ENCODE measurements at places on chromosomes 2 and 18.

- DNase-seq, result no peak
These were observed 100.5 kb upstream of the ITPRID2 start for GRCh38 chr2:181790716-181791649.

GRCh38 chr18:69664399-69664798 lies 263.7 kb downstream of the DOK6 start:
- DNase-seq, result no peak

- DNase-seq, result no peak
These were observed 94.9 kb downstream of the MBD2 start for GRCh38 chr18:54129448-54130067.

DNA sequence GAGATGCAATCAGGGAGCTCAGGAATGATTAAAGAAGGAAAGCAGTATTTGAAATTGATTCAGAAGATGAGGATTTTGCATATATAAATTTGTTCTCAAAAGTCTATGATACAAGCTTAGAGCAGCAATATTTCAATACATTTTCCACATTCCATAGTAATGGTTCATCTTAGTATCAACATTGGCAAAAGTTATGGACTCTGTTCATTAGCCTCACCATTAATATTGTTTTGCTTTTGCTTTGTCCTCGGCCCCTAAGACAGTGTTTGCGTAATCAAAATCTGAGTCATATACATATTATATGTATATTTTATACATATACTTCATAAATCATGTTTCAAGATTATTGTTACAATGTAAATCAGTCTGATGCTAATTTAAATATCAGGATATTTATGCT lies 176.6 kb downstream of the CNTNAP5 start:
- DNase-seq, result no peak

DNA sequence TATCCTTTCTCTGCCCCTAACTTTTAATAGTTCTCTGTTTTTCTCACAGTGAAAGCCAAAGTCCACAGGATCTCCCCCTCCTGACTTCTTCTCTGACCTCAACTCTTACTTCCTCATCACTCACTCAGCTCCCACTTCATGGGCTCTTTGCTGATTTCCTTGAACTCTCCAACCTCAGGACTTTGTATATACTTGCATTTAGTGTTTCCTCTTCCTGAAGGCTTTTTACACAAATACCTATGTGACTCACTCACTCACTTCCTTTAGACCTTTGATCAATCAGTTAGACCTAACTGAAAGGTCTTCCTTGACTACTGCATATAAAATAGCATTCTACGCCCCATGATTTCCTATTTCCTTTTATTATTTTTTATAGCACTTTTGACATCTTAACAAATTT lies 233.1 kb upstream of the MEX3C start:
- DNase-seq, result no peak

DNA sequence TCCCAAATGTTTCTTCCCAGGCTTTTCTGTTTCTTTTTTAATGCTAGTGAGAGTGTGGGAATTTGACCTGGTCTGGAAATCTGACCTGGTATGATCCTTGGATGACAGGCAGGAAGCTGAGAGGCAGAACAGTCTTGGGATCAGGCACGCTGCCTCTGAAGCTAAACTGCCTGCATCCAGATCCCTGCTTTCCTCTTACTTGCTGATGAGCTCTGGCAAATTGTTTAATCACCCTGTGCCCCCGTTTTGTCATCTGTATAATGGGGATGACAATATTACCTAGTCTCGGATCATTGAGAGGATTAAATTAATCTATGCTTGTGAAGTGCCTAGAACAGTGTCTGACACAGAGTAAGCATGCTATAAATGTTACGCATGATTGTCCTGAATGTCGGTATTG lies 3.3 kb downstream of the KLHL23 start:
- no peak for DNase-seq

DNA sequence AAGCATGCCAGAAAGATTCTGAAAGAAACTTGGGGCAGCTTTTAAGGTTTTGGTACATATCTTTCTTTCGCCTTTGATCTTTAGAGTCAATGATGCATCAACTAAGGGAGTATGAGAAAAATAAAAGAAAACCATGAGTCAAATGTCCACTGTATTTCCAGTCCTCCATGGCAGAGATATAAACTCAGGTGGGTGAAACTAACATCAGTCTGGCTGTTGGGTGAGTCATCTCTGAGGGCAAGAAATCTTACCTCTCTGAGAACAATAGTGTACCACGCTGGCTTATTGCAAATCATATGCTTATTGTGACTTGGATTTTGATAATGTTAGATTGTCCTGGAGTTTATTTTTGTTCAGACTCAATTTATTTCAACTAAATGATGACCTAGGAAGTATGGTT lies 521.0 kb downstream of the PLCL1 start:
- DNase-seq, result no peak

GRCh38 chr2:6915399-6915798 lies 1.8 kb upstream of the RNF144A start:
- DNase-seq, result no peak

DNA sequence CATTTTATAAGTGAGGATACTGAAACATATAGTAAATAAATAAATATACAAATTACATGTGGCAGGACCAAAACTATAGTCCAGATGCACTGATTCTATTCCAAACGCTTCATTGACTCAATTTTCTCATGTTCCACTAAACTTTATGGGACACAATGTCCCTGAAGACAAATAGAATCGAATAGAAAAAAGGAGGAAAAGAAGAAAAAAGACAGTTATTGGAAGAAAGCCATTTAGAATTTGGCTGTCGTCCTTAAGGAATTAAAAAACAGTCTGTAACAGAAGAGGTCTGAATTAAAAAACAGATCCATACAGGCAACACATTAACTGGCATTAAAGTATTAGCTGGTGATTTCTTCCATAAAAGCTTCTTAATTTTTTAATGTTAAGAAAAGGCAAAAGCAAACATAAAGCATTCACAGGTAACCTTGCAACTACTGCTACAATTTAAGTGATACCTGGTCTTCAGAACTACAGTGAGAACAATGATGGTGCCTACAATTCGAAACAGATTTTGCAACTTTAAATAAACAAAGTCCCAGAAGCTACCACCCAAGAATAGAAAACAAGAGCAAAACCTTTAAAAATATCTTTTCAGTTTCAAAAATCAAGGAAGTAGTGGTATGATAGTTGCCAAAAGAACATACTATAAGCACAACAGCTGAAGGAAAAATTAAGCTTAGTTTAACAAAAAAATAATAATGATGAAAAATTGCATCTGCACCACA lies 17.4 kb upstream of the CHAC2 start:
- DNase-seq, result no peak

DNA sequence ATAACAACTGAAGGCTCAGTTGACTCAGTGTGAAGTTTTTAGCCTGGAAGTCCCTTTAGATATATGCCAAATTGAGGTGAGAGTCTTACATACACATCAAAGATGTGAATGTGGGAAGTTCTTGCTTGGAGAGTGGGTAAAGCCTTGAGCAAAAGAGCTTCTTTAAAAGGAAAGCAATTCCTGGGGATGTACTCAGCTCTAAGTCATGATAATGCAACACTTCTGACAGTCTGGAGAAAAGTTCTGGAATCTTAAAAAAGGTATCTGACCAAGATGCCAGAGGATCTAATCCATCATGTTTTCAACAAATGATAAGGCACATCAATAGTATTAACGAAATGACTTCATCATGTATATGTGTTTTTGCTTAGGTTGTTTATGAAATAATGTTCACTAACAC lies 351.2 kb downstream of the CDH19 start:
- no peak for DNase-seq

DNA sequence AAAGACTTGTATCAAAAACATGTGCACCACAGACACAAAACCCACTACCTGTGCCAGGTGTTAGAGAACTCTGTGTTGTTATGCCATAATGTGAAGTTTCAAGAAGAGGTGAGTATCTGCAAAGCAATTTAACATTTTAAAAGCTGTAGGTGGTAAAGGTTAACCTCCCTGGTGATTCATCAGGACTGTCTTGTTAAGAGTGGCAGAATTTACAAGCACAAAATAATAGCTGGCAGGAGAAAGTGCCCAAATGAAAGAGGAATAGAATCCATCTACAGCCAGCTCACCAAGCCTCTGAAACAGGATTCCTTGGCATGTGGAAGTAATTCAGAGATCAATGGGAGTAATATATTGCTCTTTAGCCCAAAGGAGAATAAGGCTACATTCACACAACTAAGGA lies 230.7 kb downstream of the AFF3 start:
- no peak for DNase-seq

DNA sequence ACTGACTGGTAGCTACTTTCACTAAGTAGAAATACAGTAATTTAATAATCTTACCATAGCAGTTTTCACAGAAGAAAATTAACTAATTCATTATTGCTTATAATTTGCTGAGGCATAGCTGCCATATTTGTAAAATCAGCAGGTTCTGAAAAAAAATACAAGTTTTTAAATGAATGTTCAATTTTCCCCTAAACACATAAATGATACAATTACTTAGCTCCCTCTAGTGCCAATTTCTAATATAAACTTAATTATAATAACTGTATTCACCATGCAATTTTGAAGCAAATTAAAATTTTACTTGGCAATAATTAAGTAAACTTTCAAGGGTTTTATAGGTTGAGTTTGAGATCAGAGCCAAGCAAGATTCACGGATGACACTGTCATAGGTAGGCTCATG lies 1321.6 kb upstream of the ACVR2A start:
- no peak for DNase-seq

DNA sequence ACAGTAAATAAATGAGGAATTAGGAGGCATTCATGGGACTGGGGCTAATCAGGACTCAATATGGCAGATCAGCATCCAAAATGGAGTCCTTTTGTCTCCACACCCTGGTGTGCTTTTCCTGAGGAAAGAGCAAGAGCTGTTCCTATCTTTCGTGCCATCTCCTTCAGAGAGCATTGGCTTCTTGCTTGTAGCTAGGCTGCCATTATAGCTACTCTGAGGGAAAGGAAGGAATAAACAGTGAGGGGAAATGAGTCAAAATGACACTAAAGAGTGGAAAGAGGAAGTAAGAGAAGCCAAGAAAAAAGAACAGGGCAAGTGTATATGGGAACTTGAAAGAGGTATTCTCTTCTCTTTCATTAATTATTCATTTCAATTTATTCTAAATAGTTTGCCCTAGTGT lies 8.4 kb upstream of the NMI start:
- DNase-seq, result no peak

DNA sequence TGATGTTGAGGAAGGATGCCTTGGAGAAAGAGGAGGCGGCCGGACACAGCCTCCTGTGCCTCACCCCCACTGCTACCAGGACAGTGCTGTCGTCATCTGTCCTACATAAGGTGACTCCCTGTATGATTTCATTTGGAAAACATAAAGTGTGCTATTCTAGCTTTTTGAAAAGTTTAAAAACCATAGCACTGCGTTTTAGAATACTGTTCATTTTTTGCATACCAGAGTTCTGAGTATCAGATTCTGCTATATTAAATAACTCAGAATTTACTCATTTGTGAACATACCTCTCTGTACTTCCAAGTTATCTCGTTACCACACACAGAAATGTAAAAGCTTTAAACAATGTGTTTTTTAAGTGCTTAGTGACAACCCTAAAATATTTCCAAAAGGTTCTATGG lies 302.9 kb downstream of the LRRTM1 start:
- no peak for DNase-seq

DNA sequence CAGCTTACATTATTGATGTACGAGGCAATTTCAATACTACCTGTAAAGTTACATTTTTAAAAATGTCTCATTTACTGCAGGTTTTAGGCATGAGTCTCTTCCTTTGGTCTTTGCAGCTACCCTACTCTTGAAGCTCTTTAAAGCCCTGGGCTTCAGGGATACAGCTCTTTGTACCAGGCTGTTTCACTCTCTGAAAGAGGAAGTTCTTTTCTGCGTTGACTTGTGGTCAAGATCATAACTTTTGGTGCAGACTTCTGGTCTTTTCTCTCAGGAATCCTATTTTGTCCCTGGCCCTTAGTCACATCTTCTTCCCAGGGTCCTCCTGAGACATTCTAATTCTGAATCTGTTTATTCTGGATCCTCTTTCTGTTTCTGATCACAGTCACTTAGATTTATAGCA lies 16.6 kb upstream of the HRH4 start:
- no peak for DNase-seq

GRCh38 chr18:46946656-46947282 lies 29.4 kb downstream of the KATNAL2 start:
- peak; percentile 66 for DNase-seq

GRCh38 chr2:5254791-5255332 lies 437.3 kb upstream of the SOX11 start:
- DNase-seq, result no peak

GRCh38 chr2:174334781-174335251 lies at the start of gene SP9:
Gene SP9 (plus strand): TSS chr2:174334954. CDS start chr2:174335093, 139 bp downstream.
- no peak for DNase-seq

GRCh38 chr18:78494204-78495085 lies 485.2 kb upstream of the SALL3 start:
- no peak for DNase-seq

GRCh38 chr2:215832791-215833190 lies 180.6 kb downstream of the MREG start:
- peak; percentile 7 for DNase-seq

DNA sequence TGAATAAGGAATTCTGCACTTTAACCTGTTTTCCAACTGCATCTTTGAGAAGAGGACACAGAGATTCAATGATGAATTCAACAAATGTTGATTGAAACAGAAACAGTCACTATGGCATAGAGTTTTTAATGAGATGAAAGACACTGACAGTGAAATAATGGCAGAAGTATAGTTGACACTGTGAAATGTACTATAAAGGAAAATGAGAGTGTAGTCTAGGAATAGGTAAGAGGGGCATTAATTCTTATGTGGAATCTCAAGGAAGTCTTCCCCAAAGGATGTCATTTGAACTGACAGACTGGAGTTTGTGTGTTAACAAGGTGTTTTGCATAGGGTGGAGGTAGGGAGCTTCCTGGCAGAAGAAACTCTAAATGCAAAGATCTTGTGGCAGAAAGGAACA lies 566.2 kb downstream of the TDRD15 start:
- no peak for DNase-seq

GRCh38 chr2:54461261-54461660 lies 5.1 kb downstream of the SPTBN1 start:
- no peak for DNase-seq

GRCh38 chr2:230939066-230939591 lies 14.1 kb upstream of the GPR55 start:
- DNase-seq, result no peak

- DNase-seq, result peak; percentile 92
These were observed 161.1 kb downstream of the FAM210A start for GRCh38 chr18:13565228-13565627.

DNA sequence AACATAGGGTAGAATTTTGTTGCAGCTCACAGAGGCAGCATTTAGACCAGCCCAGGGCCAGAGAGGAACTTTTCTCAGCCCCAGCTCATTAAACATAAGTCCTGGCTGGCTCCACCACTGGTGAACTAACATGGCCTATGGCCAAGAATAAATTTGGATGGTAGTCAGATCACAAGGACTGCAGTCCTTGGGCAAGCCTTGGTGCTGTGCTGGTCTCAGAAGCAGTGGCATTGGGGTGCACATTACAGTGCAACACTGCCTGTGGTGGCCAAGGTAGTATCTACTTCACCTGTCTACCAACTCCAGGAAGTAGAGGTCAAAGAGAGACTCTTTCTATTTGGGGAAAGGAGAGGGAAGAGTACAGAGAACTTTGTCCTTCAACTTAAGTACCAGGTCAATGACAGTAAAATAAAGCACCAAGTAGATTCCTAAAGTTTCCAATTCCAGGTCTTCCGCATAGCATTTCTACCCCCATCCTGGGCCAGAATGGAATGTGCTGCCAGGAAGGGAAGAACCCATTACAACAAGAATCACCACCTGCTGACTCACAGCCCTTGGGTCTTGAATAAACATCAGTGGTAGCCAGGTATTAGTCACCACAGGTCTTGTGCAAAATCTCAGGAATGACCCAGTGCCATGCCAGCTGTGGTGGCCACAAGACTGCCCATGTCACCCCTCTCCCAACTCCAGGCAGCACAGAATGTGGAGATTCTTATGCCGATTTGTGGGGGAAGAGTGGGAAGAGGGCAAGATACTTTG lies 155.4 kb upstream of the FSIP2 start:
- no peak for DNase-seq
